ENCODE measurements at places on chromosomes 2 and 18. TPM values are rescaled to one million over a fixed set of nuclear protein-coding genes. Genes with fewer than 3 reads are reported as not detected.

The HRH4 gene
- not detected for total RNA-seq

GRCh38 chr18:79527656-79528315, 132.1 kb downstream of the NFATC1 start:
- DNase-seq: peak; percentile 9

The NDC80 gene
- 1.3 TPM for total RNA-seq

The HJURP gene
- 13.0 TPM for total RNA-seq

The CIB4 gene
- not detected for total RNA-seq

Data from uterus (tissue), 4 donors.